H9 (cell line): ENCODE measurements at places on chromosomes 3 and 15. TPM values are rescaled to one million over a fixed set of nuclear protein-coding genes. Genes with fewer than 3 reads are reported as not detected.
A peak's percentile ranks its signal among the peaks of the same experiment; 100 is the strongest.

Gene LYZL4
- not detected in 2 replicates for total RNA-seq

- no peak for DNase-seq
Measured at GRCh38 chr15:55710286-55710685, 32.7 kb downstream of the PRTG start.

GRCh38 chr3:64809086-64809485 lies 121.3 kb upstream of the ADAMTS9 start:
- no peak for DNase-seq

GRCh38 chr3:99774467-99774866 lies 43.2 kb upstream of the CMSS1 start:
- no peak for DNase-seq

DNA sequence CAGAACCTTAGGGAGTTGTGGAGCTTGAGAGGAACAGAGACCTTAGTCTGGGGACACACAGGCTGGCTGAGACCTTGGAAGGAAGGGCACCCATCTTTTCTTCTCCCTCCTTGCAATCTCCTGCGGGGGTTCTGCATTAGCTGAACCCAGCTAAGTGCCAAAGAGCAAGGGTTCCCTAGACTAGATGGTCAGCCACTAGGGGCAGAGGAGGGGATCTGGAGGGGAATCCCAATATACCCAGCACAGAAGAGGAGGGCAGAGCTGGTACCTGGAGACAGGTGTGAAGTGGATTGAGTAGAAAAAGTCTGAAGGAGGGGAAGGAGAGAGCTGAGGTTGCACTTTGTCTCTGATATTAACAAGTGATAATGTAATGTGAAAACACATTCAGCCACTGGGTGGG lies 212.8 kb downstream of the ADAMTS9 start:
- no peak for DNase-seq

- DNase-seq = peak; percentile 49
Measured at GRCh38 chr3:129593595-129594339, 12.7 kb downstream of the PLXND1 start.

DNA sequence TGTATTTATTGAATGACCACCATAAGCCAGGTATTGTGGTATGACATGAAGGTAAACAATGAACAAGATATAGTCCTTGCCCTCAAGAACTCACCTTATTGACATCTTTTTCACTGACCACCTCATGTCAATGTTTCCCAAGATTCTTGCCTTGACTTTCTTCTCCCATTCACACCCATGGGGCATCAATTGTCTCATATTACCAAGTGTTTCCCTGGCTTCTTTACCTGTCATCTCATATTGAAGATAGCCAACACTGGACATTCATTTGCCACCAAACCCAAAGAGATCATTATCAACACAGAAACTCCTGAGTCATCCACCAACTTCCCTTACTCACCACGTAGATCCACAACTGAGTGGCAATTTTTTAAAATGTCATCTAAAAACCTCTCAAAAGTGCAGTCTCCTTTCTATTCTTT lies 2.2 kb downstream of the EFHB start:
- no peak for DNase-seq

- DNase-seq = no peak
Measured at GRCh38 chr3:148930752-148931151, 60.6 kb upstream of the GYG1 start.

GRCh38 chr3:63565220-63565619 lies 87.3 kb upstream of the SNTN start:
- DNase-seq = no peak

GRCh38 chr3:4807381-4808280 lies 171.6 kb upstream of the BHLHE40 start:
- DNase-seq = no peak

Gene WNT7A
- not detected in 2 replicates for total RNA-seq

Gene LDHAL6B
- not detected in 2 replicates for total RNA-seq

GRCh38 chr15:38187630-38188313 lies 64.9 kb upstream of the SPRED1 start:
- no peak for DNase-seq

DNA sequence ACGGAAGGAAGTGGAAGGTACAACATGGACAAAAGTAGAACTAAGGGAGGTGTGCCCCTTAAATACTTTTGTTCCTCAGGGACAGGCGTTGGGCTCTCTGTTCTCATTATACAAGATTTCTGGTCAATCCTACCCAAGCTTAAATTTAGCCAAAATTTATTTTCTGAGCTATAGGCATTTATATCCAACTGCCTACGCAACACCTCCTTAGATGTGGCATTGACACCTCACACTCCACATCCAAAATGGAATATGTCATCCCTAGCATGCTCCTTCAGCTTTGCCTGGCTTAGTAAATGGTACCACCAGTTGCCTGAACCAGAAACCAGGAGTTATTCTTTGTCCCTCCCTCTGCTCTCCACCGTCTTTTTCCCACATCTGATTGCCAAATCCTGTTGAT lies 26.2 kb downstream of the FANCD2OS start:
- no peak for DNase-seq

Gene CCRL2
- total RNA-seq = not detected in 2 replicates

Gene ACAA1
- 41.9 and 44.3 TPM in 2 replicates for total RNA-seq

Gene TRIM71
- total RNA-seq = 364 and 376 TPM in 2 replicates

Gene STARD9
- total RNA-seq = 5.1 and 6.9 TPM in 2 replicates

DNA sequence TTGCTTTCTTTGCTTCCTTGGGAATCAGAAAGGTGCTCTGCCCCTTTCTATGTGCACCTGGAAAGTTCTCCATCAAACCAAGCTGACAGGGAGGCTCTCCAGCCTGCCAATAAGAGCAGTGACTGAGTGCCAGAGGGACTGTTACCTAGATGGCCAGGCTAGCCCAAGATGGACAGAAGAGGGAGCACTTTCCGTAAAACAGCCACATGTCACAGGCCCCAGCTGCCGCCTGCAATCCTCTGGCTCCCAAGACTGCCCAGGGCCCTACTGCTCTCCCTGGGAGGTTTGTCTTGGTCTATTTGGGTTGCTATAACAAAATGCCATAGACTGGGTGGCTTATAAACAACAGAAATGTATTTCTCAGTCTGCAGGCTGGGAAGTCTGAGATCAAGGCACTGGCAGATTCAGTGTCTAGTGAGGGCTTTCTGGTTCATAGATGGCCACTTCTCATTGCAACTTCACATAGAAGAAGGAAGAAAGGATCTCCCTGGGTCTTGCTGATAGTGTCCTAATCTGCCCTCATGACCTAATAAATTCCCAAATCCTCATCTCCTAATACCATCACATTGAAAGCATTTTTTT lies 72.3 kb downstream of the TAMM41 start:
- peak; percentile 85 for DNase-seq

GRCh38 chr3:129553719-129554118 lies 10.7 kb downstream of the H1-8 start:
- DNase-seq = no peak

- DNase-seq = no peak
Measured at GRCh38 chr3:123272547-123272946, 70.8 kb downstream of the SEC22A start.

GRCh38 chr15:73951601-73952000 lies 25.3 kb downstream of the LOXL1 start:
- no peak for DNase-seq

Gene MEX3B
- total RNA-seq = 10.4 and 11.0 TPM in 2 replicates

DNA sequence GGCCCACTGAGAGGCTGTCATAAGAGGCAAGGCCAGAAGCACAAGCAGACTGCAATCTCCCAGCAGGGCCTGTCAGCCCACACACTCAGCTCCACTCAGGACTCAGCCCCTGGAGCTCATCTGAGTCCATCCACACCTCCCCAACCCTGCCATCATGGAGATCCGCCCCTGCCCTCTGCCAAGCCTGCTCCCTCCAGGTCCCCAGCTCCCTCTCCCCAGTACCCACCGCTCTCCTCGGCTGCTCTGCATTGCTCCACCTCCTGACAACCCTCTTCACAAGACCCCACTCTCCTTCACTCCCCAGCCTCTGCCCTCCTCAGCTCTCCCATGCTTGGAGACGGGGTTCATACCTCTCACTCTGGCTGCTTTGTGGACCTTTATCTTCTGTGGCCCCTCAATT lies 11.1 kb downstream of the POC1A start:
- no peak for DNase-seq
